Glutamatergic neuron (in vitro differentiated cells): ENCODE measurements at places on chromosomes 1 and 21.

DNA sequence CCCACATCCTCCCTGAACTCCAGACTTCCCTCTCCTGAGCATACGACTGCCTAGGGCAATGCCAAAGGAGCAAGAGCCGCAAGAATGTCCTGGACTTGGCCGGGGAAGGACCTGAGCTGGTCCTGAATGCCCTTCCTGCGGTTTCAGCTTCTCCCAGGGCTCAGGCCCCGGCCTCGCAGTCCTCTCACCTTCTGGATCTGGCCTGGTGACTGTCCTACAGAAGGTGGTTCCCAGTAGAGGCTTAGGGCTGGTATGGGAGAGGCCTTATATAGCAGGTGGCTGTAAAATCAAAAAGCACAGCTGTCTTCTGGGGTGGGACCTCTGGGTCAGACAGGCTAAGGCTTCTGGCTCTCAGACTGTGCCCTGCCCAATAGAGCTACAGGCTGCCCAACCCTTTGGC is at the start of gene LYPD8:
Gene LYPD8 (minus strand): TSS at position 243 of the 400 bp plus-strand sequence. CDS start 4,678 bp downstream, outside the sequence.
- no peak for DNase-seq

- no peak for DNase-seq
Observed at GRCh38 chr1:91499904-91500755, 521 bp upstream of the CDC7 start.

DNA sequence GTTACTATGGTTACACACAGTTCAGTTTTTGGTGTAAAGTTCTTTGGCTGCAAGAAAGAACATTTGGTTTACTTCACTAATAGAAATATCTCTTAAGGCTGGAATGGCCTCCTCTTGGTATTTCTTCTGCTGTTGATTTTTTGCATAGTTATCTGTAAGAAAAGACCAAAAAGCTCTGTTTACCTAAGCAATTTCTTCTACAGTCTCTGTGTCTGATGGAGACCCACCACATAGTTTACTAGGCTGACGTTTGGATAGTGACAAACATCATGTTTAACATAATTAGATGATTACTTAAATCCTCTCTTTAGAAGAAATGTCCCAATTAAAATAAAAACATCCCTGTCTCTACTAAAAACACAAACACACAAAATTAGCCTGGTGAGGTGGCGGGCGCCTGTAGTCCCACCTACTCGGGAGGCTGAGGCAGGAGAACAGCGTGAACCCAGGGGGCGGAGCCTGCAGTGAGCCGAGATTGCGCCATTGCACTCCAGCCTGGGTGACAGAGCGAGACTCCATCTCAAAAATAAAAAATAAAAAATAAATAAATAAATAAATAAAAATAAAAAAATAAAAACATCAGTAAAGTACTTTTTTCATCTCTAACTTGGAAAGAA is 7.2 kb downstream of the PIGP start:
- no peak for DNase-seq

- no peak for DNase-seq
Observed at GRCh38 chr1:96465441-96465840, 256.1 kb upstream of the PTBP2 start.

- DNase-seq, result no peak
Observed at GRCh38 chr1:207316622-207317391, 4.7 kb upstream of the CD55 start.

DNA sequence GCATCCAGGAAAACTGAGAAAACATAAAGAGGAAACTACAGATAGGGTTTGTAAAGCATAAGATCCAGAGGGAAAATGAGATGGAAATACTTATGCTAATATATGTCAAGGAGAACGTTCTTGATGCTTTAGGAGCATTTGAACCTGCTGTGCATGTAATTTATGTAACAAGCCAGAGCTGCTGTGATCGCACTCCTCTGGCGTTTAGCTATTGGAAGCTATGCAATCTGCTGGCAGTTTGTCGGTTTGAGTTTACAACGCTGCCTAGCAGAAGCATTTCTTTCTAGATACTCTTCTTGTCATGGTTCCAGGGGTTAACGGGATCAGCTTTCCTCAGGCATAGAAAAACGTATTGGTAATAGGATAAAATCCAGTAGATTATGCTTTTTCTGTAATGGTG is 182.7 kb downstream of the KCNH1 start:
- no peak for DNase-seq

DNA sequence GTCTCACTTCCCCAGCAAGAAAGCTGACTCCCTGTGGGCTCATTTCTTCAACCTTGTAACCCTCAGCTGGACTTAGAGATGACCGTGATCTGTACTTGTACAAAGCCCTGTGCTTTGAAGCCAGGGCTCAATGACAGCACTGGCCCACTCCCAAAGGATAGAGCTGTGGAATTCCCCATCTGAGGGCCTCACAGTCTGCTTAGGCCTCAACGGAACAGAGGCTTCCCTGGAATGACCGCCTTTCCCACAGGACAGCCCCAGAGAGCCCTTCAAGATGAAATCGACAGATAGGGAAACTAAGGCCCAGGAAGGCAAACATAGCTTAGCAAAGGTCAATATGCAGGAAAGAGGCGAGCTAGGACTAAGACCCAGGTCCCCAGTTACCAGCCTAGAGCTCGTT is 11.5 kb downstream of the SLC9A1 start:
- no peak for DNase-seq

DNA sequence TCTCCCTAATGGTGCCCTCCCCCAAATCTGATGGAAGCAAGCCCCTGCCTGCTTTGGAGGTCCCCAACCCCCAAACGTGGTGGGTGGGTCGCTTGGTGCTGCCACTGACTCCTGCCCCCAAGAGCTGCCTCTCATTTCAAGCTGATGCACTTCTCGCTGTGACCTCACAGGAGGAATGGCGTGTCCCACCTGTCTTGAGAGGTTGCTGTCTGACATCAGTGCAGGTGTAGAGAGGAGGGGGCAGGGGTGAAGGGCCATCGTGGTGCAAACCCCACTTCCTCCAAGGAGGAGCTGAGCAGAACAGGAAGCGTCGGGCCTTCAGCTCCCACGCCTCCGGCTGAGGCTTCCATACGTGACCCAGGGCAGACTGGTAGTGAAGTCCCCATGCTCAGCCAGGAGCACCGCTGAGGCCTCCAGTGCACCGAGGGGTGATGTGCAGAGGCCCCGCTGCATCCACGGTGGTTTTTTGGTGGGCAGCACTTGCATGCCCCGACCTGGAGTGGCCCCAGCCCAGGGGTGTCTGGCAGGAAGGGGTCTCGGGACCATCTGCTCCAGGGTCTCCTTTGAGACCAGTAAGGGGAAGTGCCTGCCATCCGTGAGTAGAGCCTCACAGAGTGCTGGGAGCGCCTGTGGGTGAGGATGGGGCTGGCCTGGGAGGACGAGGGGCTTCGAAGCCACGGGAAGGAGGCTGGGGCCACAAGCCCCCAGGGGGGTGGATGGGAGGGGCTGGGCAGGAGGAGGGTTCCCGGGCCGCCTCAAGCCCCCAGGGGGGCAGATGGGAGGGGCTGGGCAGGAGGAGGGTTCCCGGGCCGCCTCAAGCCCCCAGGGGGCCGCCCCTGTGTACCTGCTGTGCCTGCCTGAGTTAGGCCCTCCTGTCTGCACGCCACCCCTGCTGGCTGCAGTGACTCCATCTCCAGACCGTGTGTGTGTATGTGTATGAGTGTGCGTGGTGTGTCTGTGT is 39.8 kb downstream of the WDR4 start:
- no peak for DNase-seq

DNA sequence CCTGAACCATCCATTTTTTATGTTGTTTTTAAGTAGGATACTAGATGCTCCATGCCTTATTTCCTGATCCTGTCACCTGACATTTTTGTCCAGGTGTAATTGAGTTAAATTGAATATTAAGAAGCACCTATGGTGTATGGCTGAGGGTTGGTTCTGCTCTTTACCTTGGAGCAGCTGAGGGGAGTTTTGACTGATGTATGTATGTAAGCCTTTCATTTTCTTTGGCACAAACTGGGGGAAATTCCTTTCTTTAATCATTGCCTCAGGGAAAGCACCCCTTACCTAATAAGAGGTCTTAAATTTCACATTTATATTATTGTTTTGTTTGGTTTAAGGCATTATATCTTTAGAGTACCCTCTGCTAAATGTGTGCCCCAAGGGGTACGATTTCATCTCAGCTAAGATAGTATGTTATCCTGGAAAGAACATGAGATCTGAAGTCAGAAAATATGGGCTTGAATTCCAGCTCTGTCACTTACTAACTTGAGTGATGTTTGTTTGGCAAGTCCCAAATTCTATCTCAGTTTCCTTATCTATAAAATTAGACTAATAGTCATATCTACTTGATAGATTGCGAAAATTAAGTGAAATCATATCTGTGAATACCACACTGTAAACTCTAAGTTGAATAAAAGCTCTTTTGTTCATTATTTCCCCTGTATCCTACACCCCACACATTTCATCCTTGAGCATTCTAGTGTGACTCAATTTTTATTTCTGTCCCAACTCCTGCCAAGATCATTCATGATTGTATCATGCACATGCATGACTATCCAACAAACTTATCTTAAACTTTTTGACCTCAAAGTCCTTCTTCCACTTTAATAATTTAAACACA is 57.7 kb upstream of the NUF2 start:
- no peak for DNase-seq

GRCh38 chr21:44427241-44428120 is 27.8 kb upstream of the LRRC3 start:
- DNase-seq, result no peak

- no peak for DNase-seq
Observed at GRCh38 chr1:60963167-60963940, 119.0 kb upstream of the NFIA start.

DNA sequence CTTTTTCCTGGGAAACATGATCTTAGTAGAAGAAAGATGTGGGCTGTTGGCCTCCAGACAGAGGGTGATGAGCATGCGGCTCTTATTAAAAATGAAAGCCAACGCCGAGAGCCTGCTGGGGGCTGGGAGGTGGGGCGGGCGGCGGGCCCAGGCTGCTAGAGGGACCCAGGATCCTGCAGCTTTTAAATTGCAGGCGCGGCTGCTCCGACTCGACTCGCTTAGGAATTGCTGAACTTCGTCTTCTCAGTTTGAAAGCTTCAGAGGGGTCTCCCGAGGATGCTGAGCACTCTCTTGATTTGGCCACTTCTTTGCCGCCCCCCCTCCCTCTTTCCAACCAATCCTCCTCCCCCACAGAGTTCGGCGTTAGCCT is 1.2 kb downstream of the AGPAT3 start:
- no peak for DNase-seq

GRCh38 chr1:153976819-153977249 is 640 bp downstream of the JTB start:
- no peak for DNase-seq

- no peak for DNase-seq
Observed at GRCh38 chr1:26102119-26102518, 9.5 kb upstream of the PDIK1L start.

GRCh38 chr1:17684810-17685209 is 70.3 kb upstream of the ACTL8 start:
- no peak for DNase-seq

GRCh38 chr1:201760516-201760915 is 68.4 kb upstream of the IPO9 start:
- DNase-seq, result no peak

GRCh38 chr21:26881504-26882228 is 36.5 kb upstream of the ADAMTS1 start:
- DNase-seq, result no peak

- no peak for DNase-seq
Observed at GRCh38 chr1:15945011-15945831, 30.7 kb downstream of the ZBTB17 start.

DNA sequence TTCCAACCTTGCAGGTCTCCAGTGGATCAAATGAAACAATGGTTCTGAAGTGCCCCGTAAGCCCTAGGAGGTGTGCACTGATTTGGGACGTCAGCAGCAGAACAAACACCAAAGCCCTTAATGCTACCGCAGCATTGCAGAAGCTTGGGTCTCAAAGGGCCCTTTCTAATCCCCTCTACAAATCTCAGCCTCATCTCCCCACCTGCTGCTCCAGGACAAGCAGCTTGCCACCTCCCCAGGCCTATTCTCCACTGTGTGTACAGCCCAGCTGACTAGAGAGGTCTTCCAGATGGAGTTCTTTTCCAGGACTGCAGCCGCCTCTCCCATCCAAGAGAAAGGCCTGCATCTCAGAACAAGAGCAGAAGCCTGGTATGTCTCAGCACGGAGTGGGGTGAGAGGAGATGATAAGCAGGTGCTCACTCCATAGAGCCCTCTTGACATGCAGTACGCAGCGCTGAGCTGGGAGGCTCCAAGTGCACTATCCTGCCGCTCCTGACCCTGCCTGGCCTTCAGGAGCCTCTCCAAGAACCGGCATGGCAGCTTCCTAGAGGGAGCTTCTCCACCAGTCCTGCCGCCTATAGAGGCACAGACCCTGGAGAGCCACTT is 46.3 kb downstream of the MRPL37 start:
- DNase-seq, result no peak

DNA sequence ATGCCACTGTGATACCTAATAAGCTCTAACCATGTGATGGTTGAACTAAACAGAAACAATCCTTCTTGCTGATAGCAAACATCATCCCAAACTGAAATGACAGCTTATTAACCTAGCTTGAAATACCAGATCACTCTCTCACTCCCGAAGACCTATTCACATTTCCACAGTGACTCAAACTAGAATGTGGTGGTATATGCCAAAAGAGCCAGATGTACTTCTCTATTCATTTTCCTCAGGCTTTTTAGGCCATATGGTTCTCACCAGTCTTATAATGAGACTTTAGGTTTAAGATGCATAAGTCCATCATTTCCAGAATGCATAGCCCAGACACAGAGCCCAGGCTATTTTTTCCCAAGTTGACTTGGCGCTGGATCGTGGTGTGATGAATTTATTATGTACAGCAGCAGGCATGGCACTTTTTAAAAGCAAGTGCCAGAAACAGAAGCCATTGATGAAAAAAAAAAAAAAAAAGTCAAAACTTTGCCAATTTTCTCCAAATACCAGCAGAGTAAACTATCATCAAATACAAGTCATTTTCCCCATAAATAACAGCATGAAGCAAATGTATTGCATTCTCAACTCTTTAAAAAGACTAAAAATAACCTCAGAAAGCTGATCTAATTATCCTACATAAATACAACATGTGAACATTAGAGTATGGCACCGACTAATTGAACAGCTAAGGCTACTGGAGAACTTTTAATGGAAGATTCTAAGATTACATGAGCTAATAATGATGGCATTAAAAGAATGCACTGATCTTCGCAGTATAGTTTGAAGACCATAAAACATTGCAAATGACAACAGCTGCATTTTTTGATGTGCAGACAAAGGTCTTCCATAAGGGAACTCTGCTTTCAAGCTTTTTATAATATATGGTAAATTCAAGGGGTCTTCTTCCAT is 365.4 kb downstream of the LRRIQ3 start:
- DNase-seq, result no peak

GRCh38 chr1:87926131-87926830 is 597.6 kb downstream of the LMO4 start:
- no peak for DNase-seq

GRCh38 chr1:17233675-17234320 is 15.1 kb upstream of the PADI3 start:
- no peak for DNase-seq

- peak; percentile 90 for DNase-seq
Observed at GRCh38 chr1:9181176-9181906, 52.4 kb upstream of the GPR157 start.
